ENCODE measurements at places on chromosomes 5 and 9.

DNA sequence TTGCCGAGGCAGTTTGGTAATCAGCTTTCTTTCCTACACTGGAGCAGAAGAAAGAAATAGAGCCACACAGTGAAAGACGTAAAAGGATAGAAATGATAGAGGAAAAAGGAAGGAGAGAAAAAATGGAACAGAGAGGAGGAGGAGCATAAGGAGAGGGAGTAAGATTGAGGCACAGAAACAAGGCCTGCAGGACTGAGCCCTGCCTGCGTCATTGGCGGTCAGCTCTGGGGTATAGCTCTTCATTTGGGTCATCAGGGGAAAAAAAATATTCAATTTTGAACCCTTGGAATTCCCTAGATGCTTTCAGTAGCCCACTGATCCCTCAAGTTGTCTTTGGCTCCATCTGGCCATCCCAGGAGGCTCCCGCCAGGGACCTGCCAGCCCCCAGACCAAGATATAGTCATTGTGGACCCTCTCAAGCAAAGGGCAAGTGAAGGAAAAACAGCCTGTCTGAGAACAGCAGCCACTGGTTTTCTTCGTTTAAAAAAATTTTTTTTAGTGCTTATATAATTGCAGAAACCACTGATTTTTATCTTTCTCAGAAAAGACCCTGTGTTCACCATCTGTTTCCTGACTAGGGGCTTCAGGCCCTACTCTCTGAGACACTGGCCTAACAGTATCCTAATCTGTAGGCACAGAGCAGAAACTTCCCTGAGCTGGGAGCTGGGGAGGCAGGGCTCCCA is 31.3 kb upstream of the MATR3 start:
- no peak for ATAC-seq
- no peaks in the 10 kb centered on the region for H3K36me3 ChIP-seq
- H3K27me3 ChIP-seq, result peaks cover 9% of the 10 kb centered on the region
- H3K4me3 ChIP-seq, result no peak overlapping the region
- H3K4me1 ChIP-seq, result no peaks in the 10 kb centered on the region

GRCh38 chr5:107915176-107915812 is 244.6 kb upstream of the EFNA5 start:
- peaks cover 7% of the 10 kb centered on the region for H3K36me3 ChIP-seq
- no peak overlapping the region for H3K27ac ChIP-seq
- ATAC-seq, result no peak
- H3K4me3 ChIP-seq, result no peak overlapping the region
- no peaks in the 10 kb centered on the region for H3K4me1 ChIP-seq

- no peak overlapping the region for H3K27ac ChIP-seq
- no peak overlapping the region for H3K4me3 ChIP-seq
- H3K4me1 ChIP-seq, result no peaks in the 10 kb centered on the region
- peaks cover 18% of the 10 kb centered on the region for H3K27me3 ChIP-seq
- H3K36me3 ChIP-seq, result no peaks in the 10 kb centered on the region
Measured at GRCh38 chr9:72137697-72138365, 11.4 kb upstream of the GDA start.

DNA sequence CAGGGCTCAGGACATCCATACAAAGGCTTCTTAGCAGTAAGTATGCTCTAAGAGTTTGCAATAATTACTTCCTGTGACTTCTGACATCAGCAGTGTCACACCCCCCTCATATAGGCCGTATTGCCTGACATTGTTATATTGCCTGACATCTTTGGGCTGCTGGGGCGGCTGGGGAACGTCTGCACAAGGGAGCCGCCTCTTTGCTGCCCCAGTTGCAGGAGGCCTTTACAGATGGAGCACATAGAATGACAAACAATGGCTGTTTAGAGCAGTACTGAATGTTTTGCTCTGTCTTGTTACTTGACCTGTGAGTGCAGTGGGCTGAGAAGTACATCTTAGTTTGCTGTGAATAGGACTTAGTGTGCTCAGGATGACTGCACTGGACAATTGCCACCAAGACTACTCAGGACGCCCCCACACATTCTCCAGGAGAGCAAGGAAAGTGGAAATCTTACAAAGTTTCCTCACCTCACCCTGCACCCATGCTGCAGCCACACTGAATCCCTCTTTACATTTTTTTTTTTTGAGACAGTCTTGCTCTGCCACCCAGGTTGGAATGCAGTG is 65.4 kb upstream of the SPOCK1 start:
- H3K27me3 ChIP-seq, result peaks cover 33% of the 10 kb centered on the region
- H3K4me1 ChIP-seq, result no peaks in the 10 kb centered on the region
- no peak overlapping the region for H3K27ac ChIP-seq
- H3K36me3 ChIP-seq, result no peaks in the 10 kb centered on the region

DNA sequence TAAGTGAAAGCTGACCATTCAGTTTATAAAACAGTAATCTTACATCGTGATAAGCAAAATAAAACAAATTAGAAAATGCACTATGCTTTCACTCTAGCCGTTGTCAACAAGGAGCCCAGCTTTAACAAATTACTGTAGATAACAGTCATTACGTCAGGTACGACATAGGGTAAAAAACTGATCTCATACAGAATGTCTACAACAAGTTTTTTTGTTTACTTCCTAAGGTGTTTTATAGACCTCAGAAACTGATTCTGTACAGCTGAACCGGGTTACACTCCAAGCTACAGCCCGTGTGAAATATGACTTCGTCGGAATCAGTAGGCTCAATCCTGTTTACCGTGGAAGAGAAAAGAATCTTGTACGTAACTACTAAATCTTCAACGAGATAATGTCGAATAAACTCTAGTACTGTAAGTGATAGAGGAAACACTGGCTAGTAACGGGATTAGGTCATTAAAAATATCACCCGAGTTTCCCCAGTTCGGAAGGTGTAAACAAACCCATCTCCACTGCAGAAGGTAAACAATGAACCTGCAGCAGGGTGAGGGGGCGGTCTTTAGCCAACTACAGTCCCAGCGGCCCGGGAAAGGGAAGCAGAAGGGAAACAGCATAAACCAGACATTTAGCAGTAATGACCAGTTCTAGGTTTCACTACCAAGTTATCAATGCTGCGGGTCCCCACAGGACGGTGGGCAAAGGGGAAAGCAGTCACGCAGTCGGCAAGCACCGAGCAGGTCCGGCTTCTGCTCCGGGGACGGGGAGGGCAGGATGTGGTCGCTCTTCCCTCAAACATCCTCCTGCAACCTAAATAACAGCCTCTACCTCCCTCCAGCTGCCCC is 1.1 kb downstream of the RICTOR start:
- H3K4me3 ChIP-seq, result peak overlapping the region; percentile 89
- ATAC-seq, result peak; percentile 66
- peaks cover 42% of the 10 kb centered on the region for H3K4me1 ChIP-seq
- H3K27me3 ChIP-seq, result no peaks in the 10 kb centered on the region
- peak overlapping the region; percentile 80 for H3K27ac ChIP-seq
- H3K36me3 ChIP-seq, result peaks cover 15% of the 10 kb centered on the region

Data from stimulated activated memory B cell treated with anti-CD40 and anti-IgM and Interleukin-4, amounts not matched to agents 10 μg/mL and 1 μg/mL and 100 μg/mL, for 72 hours (primary cell).